ENCODE measurements at places on chromosomes 2 and 18. TPM values are rescaled to one million over a fixed set of nuclear protein-coding genes. Genes with fewer than 3 reads are reported as not detected.
A peak's percentile ranks its signal among the peaks of the same experiment; 100 is the strongest.

- peaks cover 1% of the 10 kb centered on the region for H3K27me3 ChIP-seq
- peaks cover 25% of the 10 kb centered on the region for H3K4me1 ChIP-seq
- peak overlapping the region; percentile 38 for H3K4me3 ChIP-seq
- H3K36me3 ChIP-seq, result peaks cover 5% of the 10 kb centered on the region
These were observed 35.5 kb upstream of the TTR start for GRCh38 chr18:31555971-31556747.

DNA sequence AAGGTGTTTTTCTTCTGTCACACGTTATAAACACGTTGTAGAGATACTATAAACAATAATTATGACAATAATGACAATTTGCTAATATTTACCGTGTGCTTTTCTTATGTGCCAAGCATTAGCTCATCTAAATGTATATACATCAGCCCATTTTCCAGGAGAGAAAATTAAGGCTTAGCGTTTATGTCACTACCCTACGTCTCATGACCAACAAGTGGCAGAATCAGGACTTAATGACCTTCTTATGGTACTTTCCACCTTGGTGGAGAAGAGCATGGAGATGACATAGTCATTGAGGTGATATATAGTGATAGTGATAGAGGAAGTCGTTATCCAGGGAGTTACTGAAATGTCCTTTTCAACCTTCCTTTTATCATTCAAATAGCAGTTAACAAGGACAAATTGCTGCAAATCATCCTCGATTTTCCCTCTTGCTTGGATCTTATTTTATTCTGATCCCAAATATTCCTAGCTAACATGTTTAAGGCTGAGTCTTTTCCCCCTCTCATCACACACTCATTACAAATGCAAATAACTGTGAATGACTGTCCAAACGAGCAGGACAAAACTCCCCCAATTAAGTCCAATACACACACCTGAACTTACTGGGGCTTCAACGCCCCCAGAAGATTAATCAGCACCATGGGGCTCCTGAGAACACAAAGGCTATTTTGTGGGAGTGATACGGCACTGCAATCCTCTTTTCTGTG is 27.3 kb downstream of the SPRED2 start:
- no peaks in the 10 kb centered on the region for H3K27me3 ChIP-seq
- no peak overlapping the region for H3K4me3 ChIP-seq
- DNase-seq, result no peak
- H3K4me1 ChIP-seq, result peaks cover 27% of the 10 kb centered on the region
- H3K27ac ChIP-seq, result no peak overlapping the region
- H3K36me3 ChIP-seq, result no peaks in the 10 kb centered on the region

DNA sequence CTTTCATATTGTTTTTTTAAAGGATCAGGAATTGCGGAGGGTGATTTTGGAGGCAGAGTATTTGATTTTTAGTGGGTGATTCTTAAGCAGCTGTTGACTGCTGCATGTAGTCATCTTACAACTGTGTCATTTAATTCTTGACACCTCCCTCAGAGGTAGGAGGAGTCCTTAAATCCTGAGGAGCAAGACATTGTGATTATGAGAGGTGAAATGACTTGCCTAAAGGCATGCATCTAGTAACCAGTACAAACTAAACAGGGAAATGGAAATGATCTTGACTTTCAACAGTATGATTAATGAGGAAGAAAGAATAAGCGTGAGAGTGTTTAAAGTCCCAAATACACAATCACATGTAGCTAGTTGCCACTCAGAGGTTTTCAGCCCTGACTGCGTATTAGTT is 440.7 kb downstream of the THSD7B start:
- H3K4me3 ChIP-seq, result no peak overlapping the region
- H3K36me3 ChIP-seq, result no peaks in the 10 kb centered on the region
- peaks cover 10% of the 10 kb centered on the region for H3K4me1 ChIP-seq
- no peak for DNase-seq
- H3K27ac ChIP-seq, result no peak overlapping the region
- peaks cover 5% of the 10 kb centered on the region for H3K27me3 ChIP-seq

- no peaks in the 10 kb centered on the region for H3K4me1 ChIP-seq
- H3K27me3 ChIP-seq, result peaks cover 2% of the 10 kb centered on the region
- no peak for DNase-seq
- no peaks in the 10 kb centered on the region for H3K36me3 ChIP-seq
These were observed 594.8 kb downstream of the METTL4 start for GRCh38 chr18:1976484-1976883.

DNA sequence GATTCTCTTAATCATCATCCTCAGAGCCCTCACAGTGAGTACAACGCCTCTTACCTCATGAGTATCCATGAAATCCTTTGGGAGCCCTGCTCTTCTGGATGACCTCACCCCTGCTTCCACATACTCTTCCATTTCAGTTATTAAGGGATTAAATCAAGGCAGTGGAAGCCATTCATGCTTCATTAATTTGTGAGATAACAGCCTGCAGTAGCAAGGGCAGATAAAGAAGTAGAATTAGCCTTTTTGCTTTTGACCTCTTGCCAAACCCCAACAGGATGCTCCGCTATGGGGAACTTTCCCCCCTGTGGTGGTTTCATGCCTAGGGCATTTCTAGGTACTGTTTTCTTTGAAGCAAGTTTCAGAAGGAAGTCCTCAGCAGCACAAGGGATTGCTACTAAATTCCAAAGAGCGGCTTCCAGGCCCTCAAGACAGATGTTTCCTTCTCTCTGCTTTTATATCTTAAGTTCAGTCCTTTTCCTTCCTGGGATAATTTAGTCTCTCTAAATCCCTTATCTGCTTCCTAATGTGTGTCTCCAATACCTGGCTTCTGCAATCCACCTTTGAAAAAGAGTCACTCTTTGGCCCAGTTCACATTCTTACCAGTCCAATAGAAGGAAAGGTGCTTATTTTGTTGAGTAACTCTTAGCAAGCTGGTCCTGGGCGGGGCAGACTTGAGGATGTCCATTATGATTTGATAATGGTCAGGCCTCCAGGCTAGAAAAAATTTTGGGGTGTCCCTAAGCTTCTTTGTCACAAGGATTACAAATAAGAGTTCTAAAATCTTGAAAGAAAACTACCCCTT is 76.9 kb downstream of the MYO1B start:
- H3K4me1 ChIP-seq, result peaks cover 49% of the 10 kb centered on the region
- H3K4me3 ChIP-seq, result no peak overlapping the region
- DNase-seq, result no peak
- H3K36me3 ChIP-seq, result peaks cover 12% of the 10 kb centered on the region
- H3K27ac ChIP-seq, result peak overlapping the region; percentile 40
- H3K27me3 ChIP-seq, result no peaks in the 10 kb centered on the region

The CRYGC gene
- not detected for total RNA-seq

The SLC35F5 gene
- total RNA-seq, result 57.5 TPM

DNA sequence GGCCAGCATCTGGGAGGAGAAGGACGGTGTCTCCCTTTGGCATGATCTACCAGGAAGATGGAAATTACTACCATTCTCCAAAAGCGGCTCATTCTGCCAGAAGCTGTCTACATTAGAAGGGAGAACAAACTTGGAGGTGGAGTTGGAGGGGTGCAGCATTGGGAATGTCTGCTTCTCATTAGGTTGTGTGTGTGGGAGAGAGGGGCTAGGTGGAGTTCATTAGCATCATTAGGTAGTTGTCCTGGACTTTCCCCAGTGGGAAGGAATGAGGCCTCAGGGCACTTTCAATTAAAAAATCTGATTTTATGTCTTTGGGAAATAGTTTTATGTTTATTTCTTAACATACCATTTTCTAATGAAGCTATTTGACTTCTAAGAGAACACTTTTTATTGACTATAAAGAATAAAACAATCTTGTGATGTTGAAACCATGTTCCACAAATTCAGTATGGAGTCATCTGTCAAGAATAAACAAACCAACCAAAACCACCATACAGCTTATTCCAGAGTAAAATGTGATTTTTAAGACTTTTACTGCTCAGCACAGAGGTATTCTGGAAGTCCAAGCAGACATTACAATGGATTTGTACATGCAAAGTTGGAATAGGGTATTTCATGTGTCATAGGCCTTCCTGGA is 60.6 kb downstream of the VAPA start:
- H3K4me1 ChIP-seq, result peaks cover 12% of the 10 kb centered on the region
- DNase-seq, result no peak
- H3K27ac ChIP-seq, result no peak overlapping the region
- peaks cover 12% of the 10 kb centered on the region for H3K36me3 ChIP-seq
- no peak overlapping the region for H3K4me3 ChIP-seq

- H3K27me3 ChIP-seq, result no peaks in the 10 kb centered on the region
- no peak overlapping the region for H3K4me3 ChIP-seq
- H3K27ac ChIP-seq, result no peak overlapping the region
These were observed 93.8 kb downstream of the NRP2 start for GRCh38 chr2:205776139-205776538.

- H3K4me1 ChIP-seq, result peaks cover 12% of the 10 kb centered on the region
- H3K27me3 ChIP-seq, result peaks cover 44% of the 10 kb centered on the region
- no peak overlapping the region for H3K4me3 ChIP-seq
- DNase-seq, result no peak
- H3K27ac ChIP-seq, result no peak overlapping the region
- no peaks in the 10 kb centered on the region for H3K36me3 ChIP-seq
These were observed 61.8 kb upstream of the GPR45 start for GRCh38 chr2:105179469-105180372.

DNA sequence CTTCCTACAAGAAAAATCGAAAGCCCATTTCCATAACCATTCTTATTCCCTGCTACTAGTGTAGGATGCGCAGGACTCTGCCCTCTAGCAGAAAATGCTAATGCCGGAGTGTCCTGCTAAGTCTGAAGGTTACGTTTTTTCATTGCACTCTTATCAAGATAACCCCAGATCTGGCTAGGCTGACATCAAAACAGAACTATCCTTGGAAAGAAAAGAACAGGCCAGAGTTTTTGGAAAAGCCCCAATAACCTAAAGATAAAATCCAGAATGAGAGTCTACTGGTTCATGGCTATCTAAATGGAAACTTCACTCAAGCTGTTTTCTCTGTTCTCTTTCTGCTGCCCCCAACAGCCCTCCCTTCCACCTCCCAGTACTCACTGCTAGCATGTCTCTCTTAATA is 913 bp downstream of the RNF152 start:
- H3K4me3 ChIP-seq, result peak overlapping the region; percentile 87
- DNase-seq, result no peak
- peaks cover 22% of the 10 kb centered on the region for H3K4me1 ChIP-seq
- H3K27ac ChIP-seq, result no peak overlapping the region
- peaks cover 6% of the 10 kb centered on the region for H3K36me3 ChIP-seq

DNA sequence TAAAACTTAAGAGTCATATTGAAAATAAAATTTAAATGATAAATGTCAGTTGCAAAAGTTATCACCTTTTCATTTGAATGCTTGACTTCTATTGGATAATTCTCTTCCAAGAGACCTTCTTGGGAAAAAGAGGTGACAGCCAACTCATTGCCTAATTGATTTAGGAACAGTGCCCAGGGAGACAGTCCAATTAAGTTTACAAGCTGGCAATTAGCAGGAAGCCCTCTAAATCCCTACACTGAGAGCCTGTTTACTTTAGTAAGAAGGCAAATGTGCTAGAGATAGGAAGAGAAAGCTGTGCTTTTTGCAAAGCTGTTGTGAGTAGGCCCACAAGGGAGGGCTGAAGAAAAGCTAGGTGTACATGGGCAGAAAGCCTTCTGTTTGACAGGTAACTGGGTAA is 189.1 kb downstream of the WDPCP start:
- peaks cover 27% of the 10 kb centered on the region for H3K36me3 ChIP-seq
- H3K27me3 ChIP-seq, result no peaks in the 10 kb centered on the region
- peaks cover 2% of the 10 kb centered on the region for H3K4me1 ChIP-seq
- H3K4me3 ChIP-seq, result no peak overlapping the region
- DNase-seq, result no peak

- no peak overlapping the region for H3K4me3 ChIP-seq
- H3K4me1 ChIP-seq, result no peaks in the 10 kb centered on the region
- no peak overlapping the region for H3K27ac ChIP-seq
- DNase-seq, result no peak
These were observed 7.1 kb downstream of the TMEM182 start for GRCh38 chr2:102768892-102769291.

The C2orf68 gene
- total RNA-seq, result 74.6 TPM

The ARHGEF33 gene
- total RNA-seq, result 0.83 TPM

DNA sequence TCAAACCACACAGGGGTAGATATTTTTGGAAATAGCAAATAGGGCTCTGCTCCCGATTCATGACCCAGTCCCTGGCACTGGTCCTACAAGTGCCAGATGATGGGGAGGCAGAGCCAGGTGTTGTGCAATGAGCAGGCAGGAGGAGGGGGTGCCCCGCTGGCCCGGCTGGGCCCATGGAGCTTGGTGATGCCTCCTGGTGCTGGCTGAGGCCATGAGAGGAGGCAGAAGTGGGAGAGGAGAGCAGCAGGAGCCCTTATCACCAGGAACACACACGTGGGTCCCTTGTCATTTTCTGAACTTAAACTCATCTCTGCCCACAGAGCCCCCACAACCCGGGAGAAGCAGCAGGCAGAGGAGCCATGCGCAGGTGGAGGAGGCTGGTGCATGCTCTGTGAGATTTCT is 90.5 kb upstream of the MAPK4 start:
- no peak for DNase-seq
- H3K4me1 ChIP-seq, result no peaks in the 10 kb centered on the region
- no peak overlapping the region for H3K27ac ChIP-seq
- no peak overlapping the region for H3K4me3 ChIP-seq
- no peaks in the 10 kb centered on the region for H3K36me3 ChIP-seq
- peaks cover 7% of the 10 kb centered on the region for H3K27me3 ChIP-seq

DNA sequence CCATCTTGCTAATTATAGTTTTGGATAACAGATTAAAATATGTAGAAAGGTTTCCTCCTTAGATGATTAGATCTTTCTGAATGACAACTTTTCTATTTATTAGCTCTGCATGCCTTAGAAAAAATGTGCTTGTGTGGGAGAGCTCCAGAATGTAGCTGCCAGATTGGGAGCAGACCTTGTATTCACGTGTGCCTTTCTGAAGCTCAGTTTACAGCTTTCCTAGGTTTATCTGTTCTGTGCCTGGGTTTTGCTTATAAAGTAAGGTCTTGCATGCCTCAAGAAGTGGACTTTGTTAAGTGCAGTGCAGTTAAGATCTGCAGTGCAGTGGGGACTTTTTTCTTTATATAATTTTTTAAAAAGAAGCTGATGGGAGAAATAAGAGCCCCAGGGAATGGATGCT is 179.0 kb downstream of the DCC start:
- peaks cover 4% of the 10 kb centered on the region for H3K27me3 ChIP-seq
- H3K36me3 ChIP-seq, result no peaks in the 10 kb centered on the region
- H3K27ac ChIP-seq, result peak overlapping the region; percentile 64
- peaks cover 18% of the 10 kb centered on the region for H3K4me1 ChIP-seq
- H3K4me3 ChIP-seq, result no peak overlapping the region

DNA sequence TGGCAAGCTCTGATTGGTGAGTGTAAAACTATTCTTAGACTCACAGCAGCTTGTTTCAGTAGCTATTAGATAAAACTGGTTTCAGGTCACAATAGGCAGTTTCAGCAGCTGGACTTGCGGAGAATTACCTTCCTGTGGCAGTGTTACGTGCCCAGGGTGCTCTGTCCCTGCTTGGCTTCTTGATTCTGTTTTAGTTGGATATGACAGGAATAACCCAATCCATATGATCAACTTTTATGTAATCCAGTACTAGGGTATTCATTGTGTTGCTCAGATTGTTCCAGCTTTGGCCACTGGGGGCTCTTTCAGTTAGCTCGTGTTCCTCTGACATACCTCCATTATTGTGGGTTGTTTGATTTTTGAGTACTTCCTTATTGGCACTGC is 43.1 kb downstream of the INPP4A start:
- H3K27me3 ChIP-seq, result no peaks in the 10 kb centered on the region
- no peaks in the 10 kb centered on the region for H3K36me3 ChIP-seq
- no peak overlapping the region for H3K4me3 ChIP-seq
- no peak overlapping the region for H3K27ac ChIP-seq

- H3K4me3 ChIP-seq, result no peak overlapping the region
- no peak overlapping the region for H3K27ac ChIP-seq
- no peaks in the 10 kb centered on the region for H3K27me3 ChIP-seq
- peaks cover 21% of the 10 kb centered on the region for H3K4me1 ChIP-seq
These were observed 121.2 kb downstream of the ZNF521 start for GRCh38 chr18:25230658-25231326.

The TYMS gene
- total RNA-seq, result 60.8 TPM

The VIT gene
- 0.78 TPM for total RNA-seq
